ENCODE measurements at places on chromosomes 3 and 15.

DNA sequence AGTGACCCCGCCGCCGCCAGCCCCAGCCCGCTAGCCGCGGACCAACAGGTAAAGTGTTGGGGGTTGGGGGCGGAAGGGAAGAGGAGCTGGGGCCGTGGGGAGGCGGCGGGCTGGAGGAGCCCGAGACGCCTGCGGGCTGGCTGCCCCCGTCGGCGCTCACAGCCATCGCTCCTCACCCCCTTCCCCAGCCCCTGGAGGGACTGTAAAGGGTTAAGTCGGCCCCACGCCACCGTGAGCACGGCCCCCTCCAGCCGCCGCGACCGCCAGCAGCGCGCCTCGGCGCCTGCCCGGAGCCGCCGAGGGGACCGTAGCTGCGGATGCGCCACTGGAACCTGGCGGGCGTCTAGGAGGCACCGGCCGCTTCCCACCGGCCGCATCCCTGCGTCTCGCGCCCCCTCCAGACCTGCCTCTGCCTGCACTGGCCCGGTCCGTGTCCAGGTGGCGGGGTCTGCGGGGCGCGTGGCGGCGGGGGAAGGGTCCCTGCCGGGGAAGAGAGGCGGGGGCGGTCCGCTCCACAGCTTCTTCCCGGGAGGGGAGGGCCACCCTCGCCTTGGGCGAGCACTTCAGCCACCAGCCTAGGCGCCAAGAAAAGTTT is 522 bp downstream of the MED12L start:
- DNase-seq: no peak

- DNase-seq: no peak
Measured at GRCh38 chr3:43759938-43760337, 69.2 kb downstream of the ABHD5 start.

GRCh38 chr15:51302480-51302879 is 35.9 kb downstream of the CYP19A1 start:
- no peak for DNase-seq

GRCh38 chr3:39329493-39329892 is at the start of gene CCR8:
Gene CCR8, plus strand, starts transcription at chr3:39329709. Its CDS starts 2,623 bp downstream, at chr3:39332332.
- DNase-seq: no peak

- no peak for DNase-seq
Measured at GRCh38 chr3:17144665-17144993, 259.9 kb downstream of the PLCL2 start.

GRCh38 chr3:151410891-151411559 is 26.5 kb upstream of the P2RY12 start:
- no peak for DNase-seq

DNA sequence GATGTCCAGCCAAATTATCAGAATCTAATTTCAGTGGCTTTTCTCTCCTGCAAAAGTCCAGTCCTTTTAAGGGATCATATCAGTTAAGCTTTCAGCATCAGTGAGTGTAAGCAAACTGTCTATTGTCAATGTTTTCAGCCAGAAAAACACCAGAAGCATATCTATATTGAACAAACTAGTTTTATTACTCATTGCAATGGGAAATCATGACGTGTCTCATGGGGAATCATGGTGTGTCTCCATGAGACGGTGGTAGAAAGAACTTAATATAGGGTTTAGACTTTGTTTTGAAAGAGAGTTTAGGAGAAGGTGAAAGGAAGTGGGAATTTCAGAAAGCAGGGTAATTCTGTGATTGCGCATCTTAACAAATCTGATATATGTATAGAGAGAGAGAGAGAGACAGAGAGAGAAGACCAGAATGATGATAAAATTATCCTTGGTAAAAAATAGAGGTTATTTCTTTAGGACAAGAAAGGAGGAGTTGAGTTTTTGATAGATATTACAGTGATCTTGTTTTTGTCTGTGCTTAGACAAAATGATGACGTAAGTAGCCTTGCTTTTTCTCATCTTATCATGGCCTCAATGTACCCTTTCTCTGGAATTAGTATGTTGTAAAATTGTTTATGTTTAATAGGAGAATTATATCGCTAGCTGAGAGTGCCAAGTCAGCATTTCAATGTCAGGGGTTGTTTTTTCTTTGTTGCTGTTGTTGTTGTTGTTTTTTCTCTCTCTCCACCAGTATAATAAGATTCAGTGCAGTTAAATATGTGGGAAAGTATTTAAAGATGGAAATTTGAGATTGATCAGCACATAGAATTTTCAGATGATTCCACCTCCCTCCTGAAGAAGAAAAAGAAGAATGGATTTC is 129.9 kb upstream of the OSTN start:
- no peak for DNase-seq

DNA sequence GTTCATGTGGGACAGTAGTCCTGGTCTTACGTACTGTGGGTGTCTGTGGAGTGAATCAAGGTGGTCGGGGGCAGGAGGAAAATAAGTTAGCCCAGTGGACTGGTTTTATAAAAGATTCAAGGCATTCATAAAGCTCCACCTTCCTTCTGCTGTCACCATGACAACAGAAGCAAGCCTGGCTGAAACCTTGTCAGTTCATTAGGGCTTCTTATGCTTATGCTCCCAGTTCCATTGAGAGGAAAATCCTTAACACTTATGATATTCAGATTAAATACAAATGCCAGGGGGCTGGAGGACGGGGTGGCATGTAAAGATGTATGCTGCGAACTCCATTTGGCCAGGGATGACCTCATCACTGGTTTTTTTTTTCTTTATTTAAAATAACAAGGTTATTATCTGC is 283.1 kb upstream of the ATP10A start:
- DNase-seq: no peak

DNA sequence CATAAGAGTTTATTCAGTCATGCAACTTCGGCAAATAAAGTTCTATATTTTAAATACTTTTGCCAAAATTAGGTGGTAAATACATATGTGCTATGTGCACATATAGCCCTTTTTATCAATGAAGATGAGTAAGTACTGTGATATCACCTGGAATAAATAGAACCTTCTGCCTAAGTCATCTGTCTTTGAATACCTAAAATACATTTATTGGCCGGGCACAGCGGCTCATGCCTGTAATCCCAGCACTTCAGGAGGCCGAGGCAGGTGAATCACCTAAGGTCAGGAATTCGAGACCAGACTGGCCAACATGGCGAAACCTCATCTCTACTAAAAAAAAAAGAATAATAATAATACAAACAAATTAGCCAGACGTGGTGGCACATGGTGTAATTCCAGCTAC is 73.8 kb upstream of the FLNB start:
- DNase-seq: no peak

GRCh38 chr3:111531446-111531845 is 10.6 kb upstream of the CD96 start:
- no peak for DNase-seq

- DNase-seq: no peak
Measured at GRCh38 chr15:100211855-100212850, 129.6 kb downstream of the ADAMTS17 start.

GRCh38 chr3:136802481-136802996 is 16.4 kb upstream of the SLC35G2 start:
- DNase-seq: no peak

DNA sequence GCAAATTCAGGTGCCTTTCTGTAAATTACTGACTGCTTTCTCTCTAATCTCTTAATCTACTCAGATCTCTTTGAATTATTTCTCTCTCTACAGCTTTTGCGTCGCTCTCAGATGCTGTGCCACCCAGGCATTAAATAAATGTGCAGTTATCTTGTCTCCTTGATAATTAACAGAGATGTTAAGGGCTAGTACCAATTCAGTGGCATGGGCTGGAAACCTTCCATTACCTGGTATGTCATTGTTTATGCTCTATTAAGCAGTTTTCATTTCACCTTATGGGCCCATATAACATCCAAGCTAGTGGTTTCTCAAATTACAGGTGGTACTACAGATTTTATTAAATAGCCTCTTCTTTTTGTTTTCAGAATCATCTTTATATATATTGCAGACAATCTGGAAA is 66.0 kb downstream of the PEX5L start:
- DNase-seq: no peak

GRCh38 chr3:128075522-128076482 is 23.6 kb downstream of the SEC61A1 start:
- DNase-seq: no peak

- no peak for DNase-seq
Measured at GRCh38 chr3:182252802-182253201, 540.5 kb upstream of the ATP11B start.

DNA sequence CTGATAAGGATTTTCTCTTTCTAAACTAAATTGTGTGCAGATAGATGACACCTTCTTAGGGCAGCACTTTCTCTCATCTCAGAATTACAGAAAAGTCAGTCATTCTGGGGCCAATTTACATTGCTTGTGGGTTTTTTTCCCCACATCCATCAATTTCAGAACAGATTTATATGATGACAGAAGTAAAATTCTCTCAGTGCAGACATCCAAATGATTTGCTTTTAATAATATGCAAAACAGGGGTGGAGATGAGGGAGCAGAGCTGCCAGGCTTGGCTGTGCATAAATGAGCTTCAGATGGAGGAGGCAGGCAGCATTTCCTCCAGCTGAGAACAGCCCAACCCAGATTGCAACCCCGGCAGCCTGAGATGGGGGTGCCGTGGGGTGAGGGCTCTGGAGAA is 44.0 kb downstream of the EDEM1 start:
- DNase-seq: no peak

- DNase-seq: peak; percentile 51
Measured at GRCh38 chr3:128083980-128084674, 31.9 kb downstream of the SEC61A1 start.

DNA sequence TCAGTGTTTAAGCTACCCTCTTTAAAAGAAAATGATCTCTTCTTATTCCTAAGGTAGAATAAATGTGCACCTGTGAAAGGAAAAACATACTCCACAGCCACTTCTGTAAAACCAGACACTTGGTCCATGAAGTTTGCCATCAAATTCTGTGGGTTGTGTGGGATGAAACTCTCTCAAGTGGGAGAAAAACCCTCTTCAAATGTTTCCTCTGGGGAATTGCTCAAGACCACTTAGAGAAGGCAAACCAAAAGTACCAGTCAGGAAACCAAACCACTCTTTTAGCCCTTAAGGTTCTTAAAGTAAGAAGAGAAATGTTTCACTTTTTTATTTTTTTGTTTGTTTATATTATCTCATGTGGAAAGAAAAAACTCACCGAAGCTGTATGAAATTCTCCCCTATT is 1.2 kb downstream of the COL8A1 start:
- no peak for DNase-seq

DNA sequence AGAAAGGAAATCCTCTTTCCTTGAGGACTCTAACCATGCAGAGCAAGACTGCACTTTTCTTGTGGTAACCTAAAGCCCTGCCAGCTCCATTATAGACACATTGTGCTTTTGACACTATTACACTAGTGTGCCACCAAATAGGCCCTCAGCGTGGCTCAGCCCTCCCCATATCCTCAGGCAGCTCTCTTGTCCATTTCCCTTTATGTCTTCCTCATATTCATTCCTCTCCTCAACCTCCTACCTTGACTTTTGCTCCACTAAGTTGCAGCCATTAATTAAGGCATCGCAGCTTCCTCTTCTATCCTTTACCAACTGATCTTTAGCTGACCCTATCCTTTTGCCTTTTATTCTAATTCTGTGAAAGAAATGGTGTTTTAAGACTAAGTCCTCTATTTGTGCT is 3.7 kb downstream of the ATG7 start:
- DNase-seq: no peak

- DNase-seq: no peak
Measured at GRCh38 chr3:64890006-64890405, 202.2 kb upstream of the ADAMTS9 start.

DNA sequence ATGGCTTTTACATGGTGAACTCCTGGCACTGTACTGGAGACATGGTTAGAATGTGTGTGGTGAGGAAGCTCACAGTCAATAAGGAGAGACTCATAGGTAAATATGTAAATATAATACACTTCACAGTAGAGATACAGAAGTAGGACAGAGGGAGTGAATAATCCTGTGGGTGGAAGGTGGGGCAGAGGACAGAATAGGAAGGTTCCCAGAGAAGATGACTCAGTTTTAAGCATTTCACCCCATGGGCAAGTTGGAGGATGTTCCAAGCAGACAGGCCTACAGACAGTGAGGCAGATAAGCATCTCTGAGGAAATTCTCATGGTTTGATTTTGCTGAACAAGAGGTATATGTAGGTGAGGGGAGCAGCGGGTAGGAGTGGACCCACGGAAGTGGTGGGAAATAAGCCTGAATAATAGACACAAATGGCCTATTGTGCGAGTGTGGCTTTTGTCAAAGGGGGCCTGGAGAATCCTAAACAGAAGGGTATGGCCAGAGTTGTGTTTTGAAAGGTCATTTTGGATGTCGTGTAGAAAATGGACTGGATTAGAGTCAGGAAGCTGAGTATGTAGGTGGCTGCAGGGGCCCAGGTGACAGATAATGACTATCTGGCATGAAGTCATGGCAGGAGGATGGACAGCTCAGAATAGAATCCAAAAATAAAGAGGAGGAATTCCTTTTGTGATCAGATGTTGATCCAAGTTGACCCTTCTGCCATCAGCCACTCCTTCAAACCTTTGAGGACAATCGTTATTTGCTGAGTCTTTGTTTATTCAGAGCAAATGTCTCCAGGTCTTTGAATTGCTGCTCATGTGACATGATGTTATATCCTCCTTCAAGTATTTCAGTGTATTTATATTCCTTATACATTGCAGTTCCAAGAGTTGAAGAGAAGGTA is 97.3 kb upstream of the THRB start:
- no peak for DNase-seq

DNA sequence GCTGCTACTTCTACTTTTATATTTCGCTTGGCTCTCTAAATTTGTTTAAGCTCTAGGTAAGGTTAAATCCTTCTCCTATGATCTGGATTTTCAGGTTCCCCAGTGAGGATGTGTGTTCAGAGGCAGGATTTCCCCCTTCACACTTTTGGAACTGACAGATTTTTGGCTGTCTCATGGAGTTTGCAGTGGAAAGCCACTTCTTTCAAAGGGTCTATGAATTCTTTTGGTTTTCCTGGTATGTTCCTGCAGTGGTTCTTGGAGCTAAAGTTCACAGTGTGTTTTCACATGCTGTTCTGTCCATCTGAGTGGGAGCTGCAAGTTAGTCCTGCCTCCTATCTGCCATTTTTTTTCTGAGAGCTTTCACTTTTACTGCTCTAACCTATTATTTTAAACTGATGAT is 21.6 kb upstream of the TIGIT start:
- no peak for DNase-seq

DNA sequence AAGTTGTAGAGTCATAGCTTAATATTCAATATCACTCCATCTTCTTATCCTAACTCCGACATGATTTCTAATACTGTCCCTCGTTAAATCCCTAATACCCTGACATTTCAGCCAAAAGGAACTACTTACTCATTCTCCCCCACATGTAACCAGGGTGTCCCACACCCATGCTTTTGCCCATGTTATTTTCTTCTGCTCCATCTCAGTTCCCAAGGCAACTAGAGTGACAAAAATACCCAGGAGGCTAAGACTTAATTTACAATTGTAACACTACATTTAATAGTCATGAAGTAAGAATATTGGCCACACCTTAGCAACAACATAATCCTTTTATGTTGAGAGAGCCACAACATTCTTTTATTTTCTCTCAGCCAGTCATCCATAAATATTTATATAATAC is 248.5 kb upstream of the TGFBR2 start:
- no peak for DNase-seq

- no peak for DNase-seq
Measured at GRCh38 chr3:14564741-14565140, 24.6 kb upstream of the GRIP2 start.

Measured in DMS 273 treated with DMSO at 0.1 percent for 48 hours (cell line).